ENCODE measurements at places on chromosomes 7 and 10.
A peak's percentile ranks its signal among the peaks of the same experiment; 100 is the strongest.

- DNase-seq = no peak
Observed at GRCh38 chr10:32929634-32930033, 28.4 kb downstream of the ITGB1 start.

DNA sequence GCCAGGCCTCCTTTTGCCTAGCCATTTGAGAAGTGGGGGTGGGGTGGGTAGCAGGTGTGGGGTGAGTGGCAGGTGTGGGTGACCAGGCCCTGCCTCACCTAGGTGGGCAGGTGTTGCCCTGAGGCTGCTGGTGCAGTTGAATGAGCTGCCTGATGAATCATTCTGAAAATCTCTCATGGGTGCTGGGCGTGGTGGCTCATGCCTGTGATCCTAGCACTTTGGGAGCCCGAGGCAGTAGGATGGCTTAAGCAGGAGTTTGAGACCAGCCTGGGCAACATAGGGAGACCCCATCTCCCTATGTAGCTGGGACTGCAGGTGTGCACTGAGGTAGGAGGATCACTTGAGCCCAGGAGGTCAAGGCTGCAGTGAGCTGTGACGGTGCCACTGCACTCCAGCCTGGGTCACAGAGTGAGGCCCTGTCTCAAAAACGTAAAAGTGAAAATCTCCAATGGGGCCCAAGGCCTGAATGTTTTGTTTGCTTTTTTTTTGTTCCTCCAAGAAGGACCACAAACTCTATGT, 17.7 kb downstream of the TSPAN14 start:
- DNase-seq = no peak

DNA sequence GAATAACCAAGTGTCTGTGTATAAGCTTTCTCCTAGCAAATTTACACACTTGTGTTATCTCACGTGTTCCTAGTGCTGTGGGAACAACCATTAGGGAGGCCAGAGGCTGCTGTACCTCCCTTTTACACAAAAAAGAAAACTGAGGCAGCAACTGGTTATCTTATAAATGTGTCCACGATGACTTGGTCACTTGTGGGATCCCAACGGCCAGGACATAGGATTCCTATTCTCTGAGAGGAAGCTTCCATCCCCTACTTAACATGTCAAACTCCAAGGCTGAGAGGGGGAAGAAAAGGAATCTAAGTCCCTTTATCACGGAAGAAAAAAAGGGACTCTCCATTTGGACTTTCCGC, 484 bp downstream of the ZNF438 start:
- DNase-seq = no peak

GRCh38 chr7:46461334-46461777, 540.3 kb upstream of the IGFBP3 start:
- no peak for DNase-seq

DNA sequence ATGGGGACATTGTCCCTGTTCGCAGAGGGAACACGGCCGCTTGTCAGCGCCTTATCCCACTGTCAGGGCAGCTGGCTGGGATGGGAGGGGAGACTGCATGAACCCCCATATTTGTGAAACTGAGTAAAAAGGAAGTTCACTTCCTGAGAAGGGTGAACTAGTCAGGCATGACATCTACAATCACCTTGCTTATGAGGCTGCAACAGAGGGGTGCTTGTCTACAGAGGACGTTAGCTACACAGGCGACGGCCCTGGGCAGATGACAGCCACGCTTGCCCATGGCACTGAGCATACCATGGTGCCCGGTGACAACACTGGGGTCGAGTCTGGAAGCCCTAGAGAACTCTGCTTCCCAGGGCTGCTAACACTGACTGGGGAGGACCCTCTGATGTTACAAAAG, 46.0 kb upstream of the KDM7A start:
- no peak for DNase-seq

DNA sequence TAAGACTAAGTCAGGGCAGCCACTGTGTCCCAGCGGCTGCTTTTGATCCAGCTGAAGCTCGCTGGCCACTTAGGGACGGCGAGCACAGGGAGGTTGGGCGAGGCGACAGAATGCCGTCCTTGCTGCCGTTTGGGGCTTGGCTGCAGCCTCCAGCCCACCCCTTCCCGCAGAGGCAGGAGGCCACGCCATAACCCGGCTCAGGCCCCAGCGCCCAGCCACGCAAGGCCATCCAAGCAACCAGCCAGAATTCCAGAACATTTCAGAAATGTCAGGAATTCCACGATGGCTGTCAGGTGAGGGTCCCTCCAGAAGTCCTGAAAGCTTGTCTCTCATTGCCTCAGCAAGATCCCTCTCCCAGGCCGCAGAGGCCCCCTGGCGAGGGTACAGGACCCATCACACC, 479.1 kb upstream of the FOXK1 start:
- no peak for DNase-seq

- no peak for DNase-seq
Observed at GRCh38 chr7:124388751-124389150, 355.9 kb upstream of the TMEM229A start.

- DNase-seq = no peak
Observed at GRCh38 chr10:72008096-72008981, 44.1 kb downstream of the CHST3 start.

DNA sequence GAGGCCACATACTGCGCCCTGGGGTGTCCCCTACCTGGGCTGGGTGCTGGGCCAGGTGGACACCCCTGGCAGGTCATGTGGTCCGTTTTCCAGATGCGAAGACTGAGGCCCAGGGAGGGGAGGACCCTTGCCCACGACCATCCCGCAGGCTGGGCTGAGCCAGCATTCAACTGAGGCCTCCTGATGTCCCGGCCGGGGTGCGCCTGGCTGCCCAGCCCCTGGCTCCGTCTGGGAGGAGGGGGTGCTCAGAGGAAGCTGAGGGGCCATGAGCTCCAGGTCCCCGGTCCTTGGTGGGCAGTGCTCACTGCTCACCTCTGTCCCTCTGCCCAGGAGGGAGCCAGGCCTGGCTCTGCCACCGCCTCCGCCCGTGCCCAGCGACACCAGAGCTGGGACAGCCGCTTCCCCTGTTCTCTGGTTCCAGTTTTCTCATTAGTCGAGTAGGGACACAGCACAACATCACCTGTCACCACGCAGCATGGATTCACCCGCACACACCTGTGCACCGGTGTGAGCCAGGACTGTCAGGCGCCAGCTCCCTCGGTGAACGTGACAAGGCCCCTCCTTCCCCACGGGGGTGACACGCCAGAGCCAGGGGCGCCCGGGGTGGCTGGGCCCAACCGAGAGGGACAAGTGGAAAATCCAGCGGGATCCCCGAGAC, 139.7 kb downstream of the ELFN1 start:
- DNase-seq = no peak

DNA sequence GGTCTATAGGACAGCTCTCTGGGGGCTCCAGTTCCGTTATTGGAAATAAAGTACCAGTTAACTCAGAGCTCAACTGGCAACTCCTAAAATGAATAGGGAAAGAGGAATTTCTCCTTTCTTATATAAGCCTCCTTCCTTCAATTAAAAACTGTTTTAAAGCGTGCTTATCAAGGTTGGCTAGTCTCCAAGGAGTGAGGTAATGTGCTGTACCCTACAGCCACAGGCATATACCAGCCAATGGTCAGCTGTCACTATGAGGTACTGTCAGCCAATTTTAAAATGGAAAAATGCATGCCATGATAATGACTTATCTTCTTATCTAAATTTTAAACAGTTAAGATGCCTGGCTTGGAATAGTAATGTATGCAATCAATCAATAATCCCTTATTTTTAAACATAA, 76.2 kb downstream of the PLCE1 start:
- DNase-seq = no peak

- DNase-seq = no peak
Observed at GRCh38 chr7:138656952-138657351, 44.2 kb downstream of the SVOPL start.

GRCh38 chr7:43141091-43141490, 28.6 kb downstream of the HECW1 start:
- DNase-seq = no peak

DNA sequence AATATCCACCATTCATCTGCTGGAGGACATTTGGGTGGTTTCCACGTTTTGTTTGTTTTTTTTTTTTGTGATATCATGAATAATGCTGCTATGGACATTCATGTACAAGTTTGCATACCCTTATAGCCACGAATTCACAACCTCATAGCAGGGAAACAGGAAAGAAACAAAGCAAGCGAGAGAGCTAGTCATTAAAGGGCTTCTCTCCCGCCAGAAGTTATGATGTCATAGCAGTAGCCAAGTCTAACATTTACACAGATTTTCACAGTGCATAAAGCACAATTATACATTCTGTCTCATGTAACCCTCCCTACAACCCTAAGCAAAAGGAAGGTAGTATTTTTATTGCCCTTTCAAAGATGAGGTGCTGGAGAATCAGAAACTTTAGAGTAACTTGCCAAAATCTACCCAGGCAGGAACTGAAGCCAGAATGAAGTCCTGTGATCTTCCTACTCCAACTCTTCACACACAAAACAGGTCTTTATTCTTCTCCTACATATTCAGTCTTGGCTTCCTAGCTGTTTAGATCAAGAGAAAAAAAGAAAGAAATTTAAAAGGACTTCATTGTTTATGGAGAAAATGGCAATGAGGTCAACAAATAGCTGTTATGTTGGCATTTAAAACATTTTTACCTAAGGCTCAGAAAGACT, 33.9 kb upstream of the GPAM start:
- no peak for DNase-seq

DNA sequence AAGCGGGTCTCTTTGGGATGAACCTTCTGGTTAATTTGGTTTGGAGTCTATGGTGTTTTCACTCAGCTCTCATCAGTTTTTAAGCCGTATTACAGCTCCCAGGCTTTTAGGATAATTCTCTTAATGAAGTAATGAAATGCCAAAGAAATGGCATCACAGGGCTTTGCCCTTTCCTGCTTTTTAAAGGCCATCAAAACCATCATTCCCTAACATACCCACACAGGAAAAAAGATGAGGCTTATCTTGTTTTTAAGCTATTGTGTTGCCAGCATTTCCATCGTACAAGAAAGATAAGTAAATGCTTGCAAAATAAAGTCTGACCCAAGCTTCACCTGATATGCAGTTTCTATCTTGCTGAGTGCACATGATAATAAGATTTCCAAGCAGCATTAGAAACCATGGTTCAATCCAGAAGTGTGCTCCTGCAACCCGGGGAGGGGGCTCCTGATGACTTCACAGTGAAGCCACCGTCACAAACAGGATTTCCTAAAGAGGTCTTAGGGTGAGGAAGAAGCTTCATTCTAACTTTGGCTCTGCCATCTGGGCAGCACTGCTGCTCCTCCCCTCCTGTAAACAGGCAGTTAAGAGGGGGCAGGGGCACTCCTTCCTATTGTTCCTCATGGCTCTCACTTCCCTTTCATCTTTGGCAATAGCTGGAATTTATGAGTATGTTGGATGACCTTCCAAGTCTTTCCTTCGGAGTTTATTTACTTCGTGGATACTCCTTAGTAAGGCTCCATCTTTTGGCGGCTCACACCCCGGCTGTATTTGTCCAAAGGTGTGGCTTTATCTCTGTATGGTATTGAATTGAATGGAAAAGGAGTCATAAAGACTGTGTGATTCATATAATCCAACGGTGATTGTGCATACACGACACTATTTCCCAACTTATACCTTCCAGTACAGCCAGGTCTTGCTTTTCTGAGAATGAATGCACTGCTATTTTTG, 55.2 kb upstream of the FAM133B start:
- peak; percentile 44 for DNase-seq

DNA sequence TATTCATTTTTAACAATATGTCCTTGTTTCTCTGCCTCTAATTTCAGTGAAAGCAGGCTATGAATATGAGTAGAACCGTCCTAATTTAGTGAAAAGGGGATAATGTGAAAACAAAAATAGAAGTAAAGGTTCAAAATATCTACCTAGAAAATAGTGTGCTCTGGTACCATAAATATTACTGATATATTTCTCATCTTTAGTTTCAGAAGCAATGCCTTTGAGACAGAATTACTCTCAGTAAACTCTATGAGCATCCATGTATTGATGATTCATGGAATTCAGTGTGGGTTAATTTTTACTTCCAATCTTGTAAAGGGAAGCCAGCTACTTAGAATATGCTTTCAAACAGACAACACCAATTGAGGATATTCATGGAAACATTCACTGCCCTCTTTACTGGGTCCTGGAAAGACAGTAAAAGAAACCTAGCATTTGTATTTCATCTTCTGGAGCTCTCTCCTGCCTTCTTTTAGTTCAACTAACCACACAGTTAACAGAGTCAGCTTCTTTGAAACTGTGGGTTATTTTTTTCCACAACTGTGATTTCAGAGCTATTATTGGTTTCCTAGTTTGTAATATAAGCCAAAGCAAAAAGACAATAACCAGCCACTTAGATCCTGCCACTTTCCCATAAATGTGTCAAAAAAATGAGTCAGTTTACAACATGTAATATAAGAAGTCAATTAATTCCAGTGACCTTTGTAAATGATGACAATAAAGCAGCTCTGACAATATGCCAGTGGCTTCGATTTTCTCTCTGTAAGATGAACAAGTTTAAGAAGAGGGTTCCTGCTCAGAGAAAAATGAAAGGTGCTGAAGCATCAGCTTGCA, 1.7 kb downstream of the LRRN3 start:
- no peak for DNase-seq

GRCh38 chr7:127690806-127691205, 38.8 kb downstream of the SND1 start:
- DNase-seq = no peak

GRCh38 chr10:3757638-3758490, 27.1 kb downstream of the KLF6 start:
- no peak for DNase-seq

DNA sequence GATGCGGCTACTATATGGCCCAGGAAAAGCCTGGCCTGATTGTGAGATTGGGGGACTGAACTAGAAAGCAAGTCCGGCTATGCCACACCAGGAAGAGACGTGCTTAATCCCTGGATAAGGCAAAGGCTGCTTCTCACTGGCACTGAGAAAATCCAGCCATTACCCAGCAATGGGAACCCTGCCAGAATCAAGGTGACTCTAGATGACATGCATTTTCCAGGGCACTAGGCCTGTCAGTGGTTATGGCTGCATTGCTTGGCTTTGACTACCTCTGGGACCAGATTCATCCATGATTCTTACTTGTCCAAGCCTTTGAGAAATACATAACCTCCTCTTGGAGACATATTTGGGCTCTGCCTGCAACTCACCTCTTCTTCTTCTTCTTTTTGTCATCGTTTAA, 317.2 kb downstream of the GRID1 start:
- DNase-seq = no peak

- no peak for DNase-seq
Observed at GRCh38 chr10:128866551-128866950, 600.5 kb upstream of the MGMT start.

DNA sequence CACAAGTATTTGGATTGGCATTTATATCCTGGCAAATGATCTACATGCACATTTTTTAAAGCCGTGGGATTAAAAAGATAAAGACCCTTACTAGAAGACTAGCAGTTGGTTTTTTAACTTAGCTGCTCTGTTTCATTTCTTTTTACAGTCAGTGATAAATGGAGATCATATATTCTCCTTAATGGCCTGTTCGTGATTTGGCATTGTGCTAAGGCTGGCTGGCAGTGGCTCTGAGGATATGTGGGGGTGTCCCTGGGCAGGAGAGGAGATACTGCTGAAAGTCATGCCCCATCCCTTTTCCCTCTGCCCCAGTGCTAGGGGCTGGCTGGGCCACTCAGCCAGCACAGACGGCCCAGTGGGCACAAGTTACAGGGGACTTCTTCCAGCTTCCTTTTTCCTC, 341.7 kb downstream of the PRPF18 start:
- no peak for DNase-seq

Measured in suppressor macrophage treated with lipopolysaccharide for 4 hours (primary cell).